Activated CD4-positive, alpha-beta T cell treated with anti-CD3 and anti-CD28 coated beads, Interleukin-2, amount 50 U/mL, for 48 hours (primary cell): ENCODE measurements at places on chromosomes 16 and 17.

GRCh38 chr17:50863931-50864330, 2.2 kb downstream of the TOB1 start:
- DNase-seq: no peak

- DNase-seq: no peak
Observed at GRCh38 chr17:12730931-12731521, 58.3 kb upstream of the ARHGAP44 start.

DNA sequence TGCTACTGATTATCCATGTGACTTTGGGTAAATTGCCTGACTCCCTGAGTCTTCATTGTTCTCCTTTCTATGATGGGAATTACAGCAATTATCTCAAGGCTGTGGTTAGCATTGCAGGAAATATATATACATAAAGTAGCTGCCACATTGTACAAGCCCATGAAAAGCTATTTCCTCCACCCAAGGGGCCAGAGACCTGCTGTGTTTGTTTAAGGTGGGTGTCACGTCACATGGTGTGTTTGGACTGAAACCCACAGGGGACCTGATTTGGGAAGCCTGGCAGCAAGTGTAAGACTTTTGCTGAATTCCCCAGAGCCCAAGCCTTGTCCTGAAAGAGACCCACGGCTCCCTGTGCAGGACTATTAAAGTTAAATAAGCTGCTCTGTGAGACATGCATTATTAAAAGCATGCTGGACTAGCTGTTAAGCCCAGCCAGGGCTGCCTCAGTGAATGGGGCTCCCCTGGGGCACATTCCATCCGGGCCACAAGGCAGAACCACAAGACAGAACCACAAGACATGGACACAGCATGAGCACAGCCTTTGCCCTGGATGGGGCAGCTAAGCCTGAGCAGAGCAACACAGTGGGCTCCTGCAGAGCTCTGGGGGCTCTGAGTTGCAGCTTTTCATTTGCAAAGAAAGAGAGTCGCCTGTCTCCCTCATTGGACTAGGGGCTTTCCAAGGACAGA, 148.9 kb downstream of the SPACA3 start:
- DNase-seq: no peak

- no peak for DNase-seq
Observed at GRCh38 chr17:75755990-75756389, 9.0 kb downstream of the GALK1 start.

- no peak for DNase-seq
Observed at GRCh38 chr17:79049821-79050220, 24.8 kb upstream of the ENGASE start.

DNA sequence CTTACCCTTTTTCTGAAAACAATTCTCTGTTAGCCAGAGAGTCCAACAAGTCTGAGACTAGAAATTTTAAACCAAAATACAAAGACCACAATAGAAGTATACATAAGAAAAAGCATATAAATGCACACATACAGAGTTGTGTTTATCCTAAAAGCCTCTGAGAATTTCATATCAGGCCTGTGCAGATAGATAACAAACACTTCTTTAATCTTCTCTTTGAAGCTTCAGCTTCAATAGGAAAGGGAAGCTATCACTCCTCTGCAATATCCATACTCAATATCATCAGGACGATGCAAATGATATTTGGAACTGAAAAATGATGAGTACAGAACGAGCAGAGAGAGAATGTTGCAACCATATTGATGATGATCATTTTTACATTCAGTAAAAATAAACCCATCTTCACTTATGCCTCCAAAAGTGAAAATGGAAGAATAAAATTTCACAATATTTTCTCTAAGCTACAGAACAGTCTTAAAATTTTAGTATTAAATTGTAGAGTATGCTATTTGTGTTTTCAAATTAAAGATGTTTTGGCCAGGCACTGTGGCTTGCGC, 61.6 kb downstream of the SKAP1 start:
- DNase-seq: no peak

DNA sequence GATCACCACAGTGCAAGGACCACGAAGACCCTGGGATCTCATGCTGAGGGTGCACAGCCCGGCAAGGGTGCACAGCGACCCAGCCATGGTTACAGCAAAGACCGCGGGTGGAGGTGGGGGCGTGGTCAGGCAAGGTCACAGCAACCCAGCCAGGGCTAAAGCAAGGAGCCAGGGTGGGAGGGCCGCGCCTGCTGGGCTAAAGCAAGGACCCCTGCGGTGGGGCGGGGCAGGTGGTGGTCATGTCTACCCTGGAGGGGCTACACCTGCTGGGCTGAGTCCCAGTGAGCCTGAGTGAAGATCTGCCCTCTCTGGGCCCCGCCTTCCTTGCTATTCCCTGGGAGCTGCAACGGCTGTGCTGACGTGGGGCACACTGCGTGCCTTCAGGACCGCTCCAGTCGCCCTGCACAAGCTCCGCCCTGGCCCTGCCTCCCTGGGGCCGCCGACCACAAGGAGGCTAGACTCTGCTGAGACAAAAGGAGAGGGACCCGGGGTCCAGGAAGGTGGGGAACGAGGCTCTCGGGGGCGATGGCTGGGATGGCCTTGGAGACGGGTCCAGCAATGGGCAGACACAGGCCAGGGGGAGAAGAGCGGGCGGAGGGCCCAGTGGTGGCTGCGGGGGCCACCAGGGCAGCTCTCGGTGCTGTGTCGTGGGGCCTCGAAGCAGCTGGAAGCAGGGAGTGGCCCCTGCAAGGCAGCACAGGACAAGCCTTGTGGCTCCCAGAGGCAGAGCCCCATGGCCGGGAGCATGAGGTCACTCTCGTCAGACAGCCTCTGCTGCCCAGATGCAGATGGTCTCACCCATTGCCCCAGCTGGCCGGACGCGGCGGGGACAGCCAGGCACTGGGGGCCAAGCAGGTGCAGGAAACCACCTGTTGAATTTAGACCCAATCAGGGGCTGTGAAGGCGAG, 52.8 kb downstream of the CBFA2T3 start:
- DNase-seq: no peak

DNA sequence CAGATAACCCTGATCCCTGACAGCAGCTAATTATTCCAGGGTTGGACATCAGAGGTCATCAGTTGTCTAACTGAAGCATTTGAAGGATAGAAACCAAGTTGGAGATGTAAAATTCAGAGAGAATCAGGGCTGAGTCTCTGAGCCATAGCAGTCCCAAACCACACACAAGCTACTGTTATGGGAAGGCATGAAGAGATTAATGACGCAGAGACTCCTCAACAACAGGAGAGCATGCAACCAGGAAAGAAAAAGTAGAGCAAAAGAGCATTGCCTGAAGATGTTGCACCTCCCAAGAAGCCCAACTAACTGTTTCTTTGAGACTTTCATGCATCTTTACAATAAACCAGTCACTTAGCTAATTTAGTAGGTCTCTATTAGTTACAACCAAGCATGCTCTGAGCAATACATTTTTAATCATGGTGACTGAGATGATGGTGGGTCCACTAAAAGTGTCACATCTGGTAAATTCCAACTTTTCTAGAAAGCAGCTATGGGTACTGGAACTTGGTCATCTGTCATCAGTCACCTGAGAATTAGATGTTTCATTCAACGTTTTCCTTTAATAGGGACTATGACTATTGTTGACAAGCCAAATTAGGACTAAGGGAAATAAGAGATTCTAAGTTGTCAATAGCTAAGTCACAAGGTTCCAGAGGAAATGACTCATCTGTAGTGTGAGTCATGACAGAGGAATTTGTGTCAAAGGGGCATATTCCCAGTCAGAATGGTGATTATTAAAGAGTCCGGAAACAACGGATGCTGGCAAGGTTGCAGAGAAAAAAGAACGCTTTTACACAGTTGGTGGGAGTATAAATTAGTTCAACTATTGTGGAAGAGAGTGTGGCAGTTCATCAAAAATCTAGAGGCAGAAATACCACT, 239.8 kb downstream of the CHD9NB start:
- no peak for DNase-seq

- no peak for DNase-seq
Observed at GRCh38 chr17:8896087-8896486, 28.6 kb upstream of the PIK3R6 start.

GRCh38 chr16:78324649-78325285, 225.3 kb downstream of the WWOX start:
- DNase-seq: no peak

GRCh38 chr17:80952291-80952690, 39.4 kb upstream of the CHMP6 start:
- DNase-seq: no peak

DNA sequence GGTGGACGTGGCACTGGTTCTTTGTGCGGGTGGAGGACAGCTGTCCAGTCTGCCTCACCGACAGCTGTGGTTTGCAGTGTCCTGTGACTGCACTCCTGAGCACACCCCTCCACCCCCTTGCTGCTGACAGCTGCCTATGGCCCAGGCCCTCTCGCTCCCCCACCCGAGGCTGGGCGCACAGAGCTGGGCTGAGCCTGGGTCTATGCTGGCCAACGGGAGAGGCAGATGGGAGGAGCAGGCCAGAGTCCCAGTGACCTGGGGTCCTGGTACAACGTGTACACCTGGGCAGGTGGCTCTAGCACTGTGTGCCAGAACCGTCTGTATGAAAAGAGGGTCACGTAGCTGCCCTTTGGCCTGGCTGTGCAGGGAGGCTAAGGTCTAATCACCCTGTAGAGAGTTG, 30.5 kb downstream of the BAIAP2 start:
- DNase-seq: no peak

- no peak for DNase-seq
Observed at GRCh38 chr16:17413508-17413907, 57.3 kb downstream of the XYLT1 start.

- DNase-seq: no peak
Observed at GRCh38 chr16:47578573-47578972, 117.4 kb downstream of the PHKB start.

GRCh38 chr17:55598495-55598894, 87.2 kb upstream of the SMIM36 start:
- no peak for DNase-seq

DNA sequence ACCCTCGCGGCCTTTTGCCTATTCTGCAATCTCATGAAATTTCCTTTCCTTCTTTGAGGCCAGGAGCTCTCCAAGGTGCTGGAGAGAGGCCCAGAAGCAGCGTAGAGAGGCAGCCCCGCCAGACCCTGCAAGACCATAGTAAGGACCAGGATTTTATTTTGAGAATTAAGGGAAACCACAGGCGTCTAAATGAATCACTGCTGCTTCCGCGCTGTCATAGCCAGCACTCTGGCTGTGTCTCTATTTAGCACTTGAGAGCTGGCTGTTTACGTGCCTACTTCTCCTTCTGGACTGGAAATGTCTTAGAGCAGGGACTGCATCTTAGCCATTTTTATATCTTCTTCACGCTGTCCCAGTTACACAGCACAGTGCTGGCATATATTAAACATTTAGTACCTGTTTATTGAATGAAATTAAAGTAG, 37.6 kb upstream of the PIRT start:
- DNase-seq: peak; percentile 12

DNA sequence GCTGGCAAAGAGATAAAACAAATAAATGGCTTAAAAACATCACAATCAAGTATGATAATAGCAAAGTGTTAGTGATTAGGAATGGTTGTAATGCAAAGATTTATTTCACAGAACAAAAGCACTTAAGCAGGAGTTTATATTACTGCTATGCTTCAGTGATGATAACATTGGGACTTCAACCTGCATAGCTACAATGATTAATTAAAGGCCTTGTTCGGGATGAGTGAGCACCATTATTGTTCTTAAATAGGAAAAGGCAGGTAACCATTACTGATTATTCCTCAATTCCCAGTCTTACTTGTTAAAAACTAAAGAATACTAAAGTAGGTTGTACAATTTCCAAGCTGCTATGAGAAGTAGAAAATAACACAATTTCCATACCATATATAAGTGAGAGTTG, 1247.5 kb upstream of the CDH8 start:
- DNase-seq: no peak

- DNase-seq: peak; percentile 84
Observed at GRCh38 chr17:76726776-76727718, at the start of gene METTL23. METTL23 (plus strand) TSS chr17:76726839; CDS start chr17:76729711, 2,872 bp downstream.

GRCh38 chr16:11370084-11370931, 25.0 kb downstream of the RMI2 start:
- DNase-seq: no peak

DNA sequence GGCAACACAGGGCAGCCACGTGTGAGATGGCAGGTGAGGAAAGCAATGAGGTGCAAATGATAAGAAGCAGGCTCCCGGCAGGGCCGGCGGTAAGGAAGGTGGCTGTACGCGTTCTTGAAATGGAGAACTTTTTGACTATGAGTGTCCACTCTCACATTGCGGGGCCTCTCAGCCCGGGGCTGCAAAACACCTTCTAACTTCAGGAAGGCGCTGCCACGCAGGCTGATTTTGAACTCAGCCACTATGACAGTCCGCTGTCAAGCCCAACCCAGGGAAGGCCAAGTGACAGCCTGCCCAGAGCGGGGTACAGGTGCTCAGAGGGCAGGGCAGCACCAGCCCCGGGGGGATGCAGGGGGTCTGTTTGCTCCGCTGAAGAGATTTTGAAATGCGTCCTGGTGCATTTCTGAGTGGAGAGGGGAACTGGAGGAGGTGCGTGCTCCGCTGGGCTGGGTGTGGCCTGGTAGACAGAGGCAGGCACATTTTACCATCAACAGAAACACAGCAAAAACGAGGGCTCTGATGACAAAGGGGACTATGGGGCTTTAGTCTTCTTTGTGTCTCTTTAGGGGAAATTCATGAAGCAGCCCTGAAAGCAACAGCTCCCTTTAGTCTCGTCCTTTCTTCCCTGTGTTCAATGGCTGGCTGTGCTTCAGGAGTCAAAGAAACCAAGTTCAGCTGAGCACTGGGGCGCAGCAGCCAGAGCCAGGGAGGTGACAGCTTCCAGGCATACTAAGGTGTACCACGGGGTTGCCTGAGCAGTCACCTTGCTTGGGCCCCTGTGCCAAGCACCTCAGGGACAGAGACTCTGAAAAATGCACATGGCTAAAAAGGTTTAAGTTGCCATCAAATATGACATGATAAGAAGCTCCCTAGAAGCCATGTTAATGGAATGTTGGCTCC, 14.6 kb upstream of the SREBF1 start:
- DNase-seq: no peak

GRCh38 chr16:84749072-84749471, 49.3 kb downstream of the USP10 start:
- DNase-seq: no peak

DNA sequence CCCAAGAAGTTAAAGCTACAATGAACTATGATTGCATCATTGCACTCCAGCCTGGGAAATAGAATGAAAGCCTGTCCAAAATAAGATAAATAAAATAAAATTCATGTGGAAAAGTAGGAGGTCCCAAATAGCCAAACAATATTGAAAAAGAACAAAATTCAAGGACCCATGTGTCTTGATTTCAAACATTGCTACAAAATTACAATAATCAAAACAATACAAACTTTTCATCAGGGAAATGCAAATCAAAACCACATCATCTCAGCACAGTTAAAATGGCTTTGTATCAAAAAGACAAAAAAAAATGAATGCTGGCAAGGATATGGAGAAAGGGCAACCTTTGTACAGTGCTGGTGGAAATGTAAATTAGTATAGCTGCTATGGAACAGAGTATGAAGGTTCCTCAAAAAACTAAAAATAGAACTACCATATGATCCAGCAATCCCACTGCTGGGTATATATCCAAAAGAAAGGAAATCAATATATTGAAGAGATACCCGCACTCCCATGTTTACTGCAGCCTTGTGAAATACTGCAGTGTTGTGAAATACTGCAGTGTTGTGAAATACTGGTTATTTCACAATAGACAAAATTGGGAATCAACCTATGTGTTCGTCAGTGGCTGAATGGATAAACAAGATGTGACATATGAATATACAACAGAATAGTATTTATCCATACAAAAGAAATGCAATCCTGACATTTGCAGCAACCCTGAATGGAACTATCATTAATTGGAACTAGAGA, 24.5 kb upstream of the ZNF287 start:
- DNase-seq: no peak
